ENCODE measurements at places on chromosomes 5 and 9. TPM values are rescaled to one million over a fixed set of nuclear protein-coding genes. Genes with fewer than 3 reads are reported as not detected.

DNA sequence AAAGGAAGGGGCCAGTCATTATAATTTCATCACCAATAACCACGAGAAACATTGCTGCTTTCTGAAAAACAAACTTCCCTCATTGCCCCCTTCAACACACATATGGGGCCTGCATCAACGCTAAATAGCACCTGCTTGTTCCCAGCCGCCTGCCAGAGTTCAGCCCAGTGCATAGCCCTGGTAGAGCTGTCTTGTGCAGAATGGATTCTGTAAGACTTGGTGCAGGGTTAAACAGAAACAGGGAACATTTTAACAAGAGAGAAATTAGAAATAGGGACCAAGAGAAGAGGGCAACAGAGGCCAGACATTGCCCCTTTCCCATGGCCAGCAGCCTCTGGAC, 56.7 kb downstream of the UBE2QL1 start:
- no peaks in the 10 kb centered on the region for H3K27me3 ChIP-seq
- H3K36me3 ChIP-seq = no peaks in the 10 kb centered on the region
- no peak overlapping the region for H3K4me3 ChIP-seq
- no peak for DNase-seq

ALDH1A1 gene
- total RNA-seq = 11.9 TPM

DNA sequence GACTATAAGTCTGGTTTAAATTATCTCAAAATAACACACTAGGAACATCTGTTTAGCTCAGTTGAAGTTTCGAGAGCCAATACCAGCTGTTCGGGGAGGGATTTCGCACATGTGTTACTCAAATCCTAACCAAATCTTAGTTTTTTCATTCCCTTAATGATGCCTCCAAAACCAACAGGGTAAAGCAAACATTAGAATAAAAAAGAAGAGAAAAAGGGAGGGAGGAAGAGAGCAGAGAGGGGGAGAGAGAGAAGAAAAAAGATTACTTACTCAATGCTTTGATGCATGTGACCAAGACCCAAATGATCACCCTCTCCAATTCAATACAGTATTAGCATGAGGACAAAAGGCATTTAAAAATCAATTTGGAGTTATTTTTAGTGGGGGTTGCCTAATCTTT, 86.0 kb upstream of the NR5A1 start:
- no peaks in the 10 kb centered on the region for H3K36me3 ChIP-seq
- no peak overlapping the region for H3K27ac ChIP-seq
- H3K27me3 ChIP-seq = no peaks in the 10 kb centered on the region
- DNase-seq = no peak
- no peak overlapping the region for H3K4me3 ChIP-seq

DNA sequence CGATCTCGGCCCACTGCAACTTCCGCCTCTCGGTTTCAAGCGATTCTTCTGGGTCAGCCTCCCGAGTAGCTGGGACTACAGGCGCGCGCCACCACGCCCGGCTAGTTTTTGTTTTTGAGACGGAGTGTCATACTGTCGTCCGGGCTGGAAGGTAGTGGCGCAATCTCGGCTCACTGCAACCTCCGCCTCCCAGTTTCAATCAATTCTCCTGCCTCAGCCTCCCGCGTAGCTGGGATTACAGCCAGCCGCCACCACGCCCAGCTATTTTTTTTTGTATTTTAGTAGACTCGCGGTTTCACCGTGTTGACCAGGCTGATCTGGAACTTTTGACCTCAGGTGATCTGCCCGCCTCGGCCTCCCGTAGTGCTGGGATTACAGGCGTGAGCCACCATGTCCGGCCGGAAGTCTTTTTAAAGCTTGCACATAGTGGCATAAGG, 1.2 kb downstream of the SMC5 start:
- H3K4me3 ChIP-seq = peak overlapping the region; percentile 96
- H3K36me3 ChIP-seq = peaks cover 14% of the 10 kb centered on the region
- no peak for DNase-seq

GRCh38 chr9:14170973-14171596, 142.9 kb downstream of the NFIB start:
- no peak overlapping the region for H3K4me3 ChIP-seq
- H3K4me1 ChIP-seq = no peaks in the 10 kb centered on the region
- no peak for DNase-seq
- H3K27me3 ChIP-seq = no peaks in the 10 kb centered on the region
- H3K36me3 ChIP-seq = no peaks in the 10 kb centered on the region
- no peak overlapping the region for H3K27ac ChIP-seq

DNA sequence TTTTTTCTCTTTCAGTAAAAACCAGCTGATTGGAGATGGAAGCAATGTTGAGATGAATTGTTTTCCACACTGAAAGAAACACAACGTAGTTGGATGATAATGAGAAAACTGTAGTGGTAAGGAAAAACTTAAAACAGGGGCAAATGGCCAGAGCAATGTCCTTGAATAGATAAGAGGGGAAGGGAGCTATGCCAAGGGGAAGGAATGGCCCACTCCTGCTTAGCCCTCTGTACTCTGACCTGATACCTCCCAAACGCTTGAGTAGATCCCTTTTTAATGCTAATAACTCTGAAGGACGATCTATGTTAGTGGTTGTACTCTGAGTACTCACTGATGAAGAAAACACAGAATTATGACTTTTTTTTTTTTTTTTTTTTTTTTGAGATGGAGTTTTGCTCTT, 114.7 kb upstream of the DAB2 start:
- no peak for DNase-seq
- H3K27ac ChIP-seq = no peak overlapping the region
- H3K36me3 ChIP-seq = no peaks in the 10 kb centered on the region
- H3K4me3 ChIP-seq = no peak overlapping the region

DNA sequence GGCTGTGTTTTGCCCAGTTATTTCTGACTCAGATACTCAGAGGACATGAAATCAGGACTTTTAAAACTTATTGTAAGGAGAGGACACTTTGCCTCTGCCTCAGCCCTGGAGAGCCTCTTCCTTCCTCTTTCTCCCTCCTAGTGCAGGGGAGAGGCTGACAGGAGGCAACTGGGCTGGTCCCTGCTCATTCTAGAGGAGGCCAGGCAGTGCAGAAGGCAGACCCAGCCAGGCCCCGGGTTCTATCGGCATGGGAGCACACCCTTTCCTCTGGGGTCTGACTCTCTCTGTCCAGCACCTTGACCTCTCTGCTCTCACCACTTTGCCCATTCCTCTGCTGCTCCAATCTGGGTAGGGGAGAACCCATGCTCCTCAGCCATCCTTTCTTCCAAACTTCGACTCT, 16.0 kb upstream of the SMIM32 start:
- H3K4me3 ChIP-seq = no peak overlapping the region
- no peaks in the 10 kb centered on the region for H3K27me3 ChIP-seq
- no peaks in the 10 kb centered on the region for H3K4me1 ChIP-seq
- DNase-seq = no peak
- no peak overlapping the region for H3K27ac ChIP-seq
- no peaks in the 10 kb centered on the region for H3K36me3 ChIP-seq

DNA sequence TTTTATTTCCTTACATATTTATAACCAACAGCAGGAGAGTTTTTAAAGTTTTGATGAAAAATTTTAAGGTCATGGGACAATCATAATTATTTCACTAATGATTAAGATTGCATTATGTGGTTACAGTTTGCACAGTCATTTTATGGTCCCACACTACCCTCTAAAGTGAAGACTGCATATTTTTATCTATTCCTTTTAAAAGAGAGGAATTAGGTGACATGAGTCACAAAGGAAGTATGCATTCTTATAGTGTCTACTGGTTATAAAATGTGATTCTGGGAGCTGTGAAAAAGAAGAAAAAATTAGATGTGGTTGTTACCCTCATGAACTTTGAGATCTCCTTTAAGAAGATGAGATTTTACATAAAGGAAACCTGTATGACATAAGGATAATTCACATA, 87.9 kb upstream of the GRIA1 start:
- H3K27ac ChIP-seq = no peak overlapping the region
- no peaks in the 10 kb centered on the region for H3K4me1 ChIP-seq
- no peaks in the 10 kb centered on the region for H3K36me3 ChIP-seq
- H3K27me3 ChIP-seq = peaks cover 2% of the 10 kb centered on the region

FAM221B gene
- 0.32 TPM for total RNA-seq

- H3K4me1 ChIP-seq = no peaks in the 10 kb centered on the region
- H3K27ac ChIP-seq = no peak overlapping the region
- no peaks in the 10 kb centered on the region for H3K27me3 ChIP-seq
- DNase-seq = no peak
- H3K36me3 ChIP-seq = no peaks in the 10 kb centered on the region
- H3K4me3 ChIP-seq = no peak overlapping the region
Observed at GRCh38 chr5:78458843-78459242, 98.4 kb downstream of the SCAMP1 start.

GRCh38 chr5:58080573-58080972, 379.3 kb downstream of the PLK2 start:
- H3K36me3 ChIP-seq = no peaks in the 10 kb centered on the region
- H3K27me3 ChIP-seq = no peaks in the 10 kb centered on the region
- H3K4me3 ChIP-seq = no peak overlapping the region
- no peak for DNase-seq
- H3K27ac ChIP-seq = no peak overlapping the region
- H3K4me1 ChIP-seq = no peaks in the 10 kb centered on the region

DNA sequence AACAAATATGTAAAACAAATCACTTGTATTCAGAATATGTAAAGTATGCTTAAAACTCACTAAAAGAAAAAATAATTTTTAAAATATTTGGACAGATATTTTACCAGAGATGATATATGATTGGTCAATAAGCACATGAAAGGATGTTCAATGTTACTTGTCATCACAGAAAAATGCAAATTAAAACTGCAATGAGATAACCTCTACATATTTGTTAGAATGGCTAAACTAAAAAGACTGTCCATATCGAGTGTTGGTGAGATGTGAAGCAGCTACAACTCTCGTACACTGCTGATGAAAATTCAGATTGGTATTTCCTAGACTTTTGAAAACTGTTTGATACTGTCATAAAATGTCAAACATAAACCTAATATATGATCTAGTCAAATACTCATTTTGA, 685.1 kb downstream of the DTWD2 start:
- no peaks in the 10 kb centered on the region for H3K36me3 ChIP-seq
- no peak for DNase-seq
- no peaks in the 10 kb centered on the region for H3K4me1 ChIP-seq
- H3K27me3 ChIP-seq = no peaks in the 10 kb centered on the region

DNA sequence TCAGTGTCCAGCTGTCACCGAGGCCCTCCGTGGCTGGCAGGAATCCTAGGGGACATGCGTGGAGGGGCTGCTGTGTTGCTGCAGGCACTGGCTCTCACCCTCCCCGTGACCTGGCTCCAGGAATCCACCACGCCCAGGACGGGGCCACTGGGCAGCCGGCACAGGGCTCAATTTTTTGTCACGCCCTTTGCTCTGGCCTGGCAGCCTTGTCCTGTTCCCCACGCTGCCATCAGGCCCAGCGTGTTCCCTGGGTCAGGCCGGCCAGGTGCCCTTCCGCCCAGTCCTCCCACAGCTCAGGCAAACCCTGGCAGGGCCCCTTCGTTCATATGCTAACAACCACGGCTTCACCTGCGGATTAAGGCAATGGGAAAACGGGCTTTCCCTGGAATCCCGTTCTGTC, 37.3 kb downstream of the PROP1 start:
- DNase-seq = no peak
- no peak overlapping the region for H3K4me3 ChIP-seq
- no peak overlapping the region for H3K27ac ChIP-seq
- no peaks in the 10 kb centered on the region for H3K27me3 ChIP-seq

IL31RA gene
- total RNA-seq = not detected

GRCh38 chr5:2256691-2257280, 374.1 kb upstream of the IRX4 start:
- H3K27me3 ChIP-seq = no peaks in the 10 kb centered on the region
- H3K36me3 ChIP-seq = no peaks in the 10 kb centered on the region
- no peak overlapping the region for H3K4me3 ChIP-seq

DNA sequence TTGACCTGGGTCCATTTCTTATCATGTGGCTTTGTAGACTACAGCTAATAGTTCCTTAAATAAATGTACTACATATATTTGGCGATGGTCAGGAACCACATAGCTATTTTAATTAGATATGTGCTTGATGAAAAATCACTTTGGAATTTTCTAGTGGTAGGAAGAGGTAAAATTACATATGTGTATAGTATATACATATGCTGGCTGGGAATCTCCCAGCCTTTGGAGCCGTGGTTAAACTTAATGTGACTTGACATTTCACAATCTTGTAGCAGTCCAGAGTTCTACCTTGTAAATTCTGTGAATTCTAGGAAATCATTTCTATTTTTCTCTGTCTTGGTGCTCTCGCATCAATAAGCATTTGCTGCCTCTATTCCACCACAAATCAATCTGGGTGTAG, 565.0 kb downstream of the DMRTA1 start:
- H3K4me1 ChIP-seq = no peaks in the 10 kb centered on the region
- H3K27ac ChIP-seq = no peak overlapping the region
- H3K4me3 ChIP-seq = no peak overlapping the region
- H3K36me3 ChIP-seq = no peaks in the 10 kb centered on the region
- H3K27me3 ChIP-seq = no peaks in the 10 kb centered on the region

DNA sequence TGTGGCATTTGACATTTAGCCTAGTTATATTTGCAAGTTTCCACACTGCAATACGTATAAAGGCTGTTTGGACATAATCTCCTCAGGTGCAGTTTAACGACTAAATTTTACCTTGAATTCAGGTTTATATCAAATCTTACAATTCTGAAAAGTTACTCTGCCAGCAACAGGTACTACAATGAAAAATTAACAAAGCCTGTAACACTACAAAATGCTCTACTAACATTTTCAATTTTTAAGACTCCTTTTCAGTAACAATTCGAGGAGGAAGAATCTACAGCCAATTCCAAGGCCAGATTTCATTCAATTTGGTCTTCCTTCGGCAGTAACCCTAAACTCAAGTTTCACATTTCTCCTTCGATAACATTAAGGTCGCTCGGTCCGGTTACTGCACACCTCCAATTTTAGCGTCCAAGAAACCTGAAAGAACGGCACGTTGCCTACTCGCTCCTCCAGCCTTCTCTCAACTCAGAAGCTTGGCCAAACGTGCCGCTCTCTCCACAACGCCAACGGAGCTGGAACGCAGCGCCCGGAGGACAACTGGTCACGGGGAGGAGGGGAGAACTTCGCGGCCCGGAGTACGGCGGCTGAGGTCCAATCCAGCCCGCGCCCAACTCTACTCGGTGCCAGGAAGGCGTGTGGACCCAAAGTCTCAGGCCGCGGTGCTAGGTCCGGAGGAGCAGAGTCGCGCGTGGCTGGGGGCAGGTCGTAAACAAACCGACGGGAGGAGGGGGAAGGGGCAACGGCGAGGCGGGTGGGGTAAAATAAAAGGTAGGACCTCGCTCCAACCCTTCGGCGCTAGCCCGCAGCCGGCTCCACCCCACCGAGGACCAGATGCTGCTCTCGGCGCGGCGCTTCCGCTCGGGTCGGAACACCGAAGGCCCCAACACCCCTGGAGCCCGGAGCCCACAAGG, 681 bp downstream of the FNIP1 start:
- no peaks in the 10 kb centered on the region for H3K36me3 ChIP-seq
- no peaks in the 10 kb centered on the region for H3K27me3 ChIP-seq
- H3K4me1 ChIP-seq = no peaks in the 10 kb centered on the region
- H3K27ac ChIP-seq = peak overlapping the region; percentile 95
- no peak for DNase-seq
